ENCODE measurements at places on chromosomes 3 and 15.

GRCh38 chr15:57758560-57758959 lies 52.0 kb downstream of the POLR2M start:
- DNase-seq, result no peak

GRCh38 chr3:27945229-27945628 lies 223.1 kb upstream of the EOMES start:
- no peak for DNase-seq

- DNase-seq, result peak; percentile 67
Measured at GRCh38 chr3:25592510-25592968, 72.2 kb downstream of the TOP2B start.

DNA sequence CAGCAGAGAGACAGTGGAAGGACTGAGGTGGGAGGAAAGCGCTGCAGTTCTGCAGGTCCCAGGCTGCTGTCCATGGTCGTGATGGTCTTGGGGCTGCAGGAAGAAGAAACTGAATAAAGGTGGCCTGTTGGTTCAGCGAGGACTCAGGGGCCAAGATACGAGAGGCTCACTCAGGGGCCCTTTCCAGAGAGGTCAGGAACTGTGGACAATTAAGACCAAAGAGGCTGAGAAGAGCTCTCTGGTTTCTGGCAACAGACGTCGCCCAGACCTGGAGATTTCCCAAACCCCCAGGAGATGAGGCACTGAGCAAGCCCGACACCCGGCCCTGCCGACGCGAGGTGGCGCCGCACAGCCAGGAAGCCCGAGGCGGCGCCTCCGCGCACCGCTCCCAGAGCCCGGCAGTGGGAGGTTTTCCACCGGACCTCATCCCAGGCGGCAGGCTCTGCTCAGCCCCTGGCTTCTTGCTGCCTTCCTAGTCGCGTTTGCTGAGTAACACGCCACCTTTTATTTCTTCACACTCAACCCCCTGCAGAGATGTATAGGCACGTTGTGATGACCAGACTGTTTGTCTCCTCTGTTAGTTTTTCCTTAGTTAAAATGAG lies 56.4 kb upstream of the ARRDC4 start:
- peak; percentile 69 for DNase-seq

- peak; percentile 83 for DNase-seq
Measured at GRCh38 chr3:53083521-53083920, 37.6 kb upstream of the SFMBT1 start.

- DNase-seq, result no peak
Measured at GRCh38 chr3:40173227-40173721, 136.2 kb upstream of the EIF1B start.

DNA sequence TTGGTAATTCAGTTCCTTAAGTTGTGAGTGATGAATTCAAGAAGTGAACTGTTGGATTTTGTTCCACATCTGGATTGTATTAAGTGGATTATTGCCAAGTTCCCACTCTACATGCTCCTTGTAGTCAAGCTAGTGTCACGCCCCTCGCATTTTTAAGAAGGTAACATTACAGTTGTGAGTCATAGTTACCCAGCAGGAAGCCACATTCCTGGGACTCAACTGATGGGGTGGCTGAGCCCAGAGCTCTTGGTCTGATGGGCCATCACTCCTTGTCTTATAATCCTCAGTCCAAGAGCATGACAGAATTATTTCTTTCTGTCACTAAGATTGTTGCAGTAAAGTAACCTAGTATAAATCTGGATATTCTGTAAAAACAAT lies 102.7 kb downstream of the PTPRG start:
- no peak for DNase-seq

DNA sequence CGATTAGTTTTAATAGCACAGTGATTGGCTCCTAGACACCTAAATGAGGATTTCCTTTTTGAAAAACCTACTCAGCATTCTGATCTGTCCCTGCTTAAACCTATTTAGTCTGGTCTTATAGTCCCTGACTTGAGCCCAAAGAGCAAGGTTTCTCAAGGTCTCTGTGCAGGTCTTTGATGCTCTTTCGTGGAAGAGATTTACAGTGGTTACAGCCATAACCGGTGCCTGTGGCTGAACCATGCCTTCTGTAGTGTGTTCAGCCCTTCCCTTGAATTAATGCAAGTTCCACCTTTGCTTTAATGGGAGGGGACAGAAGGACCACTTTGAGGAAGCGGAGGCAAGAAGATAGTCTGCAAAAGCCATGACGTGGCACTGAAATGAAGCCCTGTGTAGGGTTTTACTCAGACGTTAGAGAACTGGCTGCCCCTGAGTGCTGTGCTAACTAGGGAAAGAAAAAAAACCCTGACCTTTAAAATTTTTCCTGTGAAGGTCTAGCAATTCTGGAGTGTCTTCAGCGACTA lies 43.0 kb downstream of the ZBTB38 start:
- no peak for DNase-seq

- DNase-seq, result peak; percentile 65
Measured at GRCh38 chr3:155233213-155233612, 60.3 kb downstream of the STRIT1 start.

DNA sequence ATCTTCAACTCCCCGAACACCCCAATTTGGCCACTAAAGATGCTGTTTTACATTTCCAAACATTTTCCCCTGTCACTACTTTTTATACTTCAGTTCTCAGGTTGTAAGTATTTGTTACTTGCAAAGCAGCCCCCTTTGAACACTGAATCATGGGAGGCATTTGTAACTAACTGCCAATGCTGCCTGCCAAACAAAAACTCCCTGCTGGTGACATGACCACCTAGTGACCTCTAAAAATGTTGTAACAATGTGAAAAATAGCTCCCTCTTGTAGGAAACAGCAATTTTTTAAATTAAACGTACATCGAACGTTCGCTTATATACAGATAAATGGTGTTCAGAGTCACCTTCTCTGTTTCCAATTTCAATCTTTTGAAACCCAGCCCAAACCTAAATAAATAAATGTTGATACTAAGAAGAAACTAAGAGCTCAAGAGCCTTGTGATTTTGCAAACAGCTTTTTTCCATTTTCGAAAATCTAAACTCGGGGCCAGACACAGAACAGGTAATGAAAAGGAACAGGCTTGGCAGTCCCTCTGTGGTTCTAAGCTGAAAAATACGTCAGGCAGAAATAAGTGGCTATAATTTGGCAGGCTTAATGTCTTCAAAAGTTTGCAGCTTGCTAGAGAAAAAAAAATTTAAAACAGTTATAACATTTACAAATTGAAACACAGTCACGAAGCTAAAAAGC lies 268.6 kb upstream of the WNT5A start:
- no peak for DNase-seq

GRCh38 chr3:183215591-183216202 lies 37.4 kb upstream of the B3GNT5 start:
- no peak for DNase-seq

- no peak for DNase-seq
Measured at GRCh38 chr3:139310474-139310933, 33.3 kb upstream of the MRPS22 start.

Data from heart left ventricle (tissue), 16 donors.